Fibroblast of lung (primary cell): ENCODE measurements at places on chromosomes 2 and 18. TPM values are rescaled to one million over a fixed set of nuclear protein-coding genes. Genes with fewer than 3 reads are reported as not detected.

DNA sequence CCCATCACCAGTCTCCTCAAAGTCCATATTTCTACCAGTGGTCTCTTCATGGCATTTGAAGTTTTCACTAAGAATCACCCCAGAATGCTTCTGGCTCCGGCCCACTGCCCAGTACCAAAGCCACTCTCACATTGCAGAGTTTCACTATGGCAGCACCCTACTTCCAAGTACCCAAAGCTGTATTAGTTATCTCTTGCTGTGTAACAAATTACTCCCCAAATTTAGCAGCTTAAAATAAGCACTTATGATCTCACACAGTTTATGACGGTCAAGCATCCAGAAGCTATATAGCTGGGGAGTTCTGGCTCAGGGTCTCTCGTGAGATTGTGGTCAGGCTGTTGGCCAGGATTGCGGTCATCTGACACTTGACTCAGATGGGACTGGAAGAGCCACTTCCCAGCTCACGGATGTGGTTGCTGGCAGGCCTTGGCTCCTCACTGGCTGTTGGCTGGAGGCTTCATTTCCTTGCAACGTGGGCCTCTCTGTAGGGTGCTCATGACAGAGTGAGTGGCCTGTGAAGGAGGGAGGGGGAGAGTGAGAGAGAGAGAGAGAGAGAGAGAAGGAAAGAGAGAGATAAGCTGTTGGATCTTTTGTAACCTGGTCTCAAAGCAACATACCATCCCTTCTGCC, 189.5 kb downstream of the CTIF start:
- peak; percentile 99 for DNase-seq

DNA sequence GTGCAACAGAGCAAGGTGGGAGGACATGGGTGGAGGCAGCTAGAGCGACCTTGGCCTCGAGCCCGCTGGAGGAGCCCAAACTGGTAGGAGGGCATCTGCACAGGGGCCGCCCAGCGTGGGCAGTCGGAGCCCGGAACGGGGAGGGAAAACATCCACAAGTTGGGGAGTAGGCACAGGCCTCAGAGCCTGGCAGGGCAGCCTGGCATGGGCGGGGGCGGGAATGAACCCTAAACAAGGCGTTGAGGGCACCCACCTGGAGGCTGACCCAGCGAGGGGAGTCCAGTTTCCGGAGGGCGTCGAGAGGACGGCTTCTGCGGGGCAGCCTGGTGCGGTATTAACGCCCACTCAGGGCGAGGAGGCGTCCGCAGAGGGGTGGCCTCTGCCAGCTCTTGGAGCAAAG, 129.9 kb downstream of the L3MBTL4 start:
- DNase-seq, result no peak

- DNase-seq, result no peak
Observed at GRCh38 chr2:7288484-7288883, 371.3 kb downstream of the RNF144A start.

- DNase-seq, result peak; percentile 50
Observed at GRCh38 chr2:28080911-28081310, 190.4 kb downstream of the BABAM2 start.

GRCh38 chr2:84972207-84972783, 1.3 kb downstream of the KCMF1 start:
- peak; percentile 34 for DNase-seq

- DNase-seq, result no peak
Observed at GRCh38 chr2:208065476-208065875, 40.1 kb upstream of the PLEKHM3 start.

DNA sequence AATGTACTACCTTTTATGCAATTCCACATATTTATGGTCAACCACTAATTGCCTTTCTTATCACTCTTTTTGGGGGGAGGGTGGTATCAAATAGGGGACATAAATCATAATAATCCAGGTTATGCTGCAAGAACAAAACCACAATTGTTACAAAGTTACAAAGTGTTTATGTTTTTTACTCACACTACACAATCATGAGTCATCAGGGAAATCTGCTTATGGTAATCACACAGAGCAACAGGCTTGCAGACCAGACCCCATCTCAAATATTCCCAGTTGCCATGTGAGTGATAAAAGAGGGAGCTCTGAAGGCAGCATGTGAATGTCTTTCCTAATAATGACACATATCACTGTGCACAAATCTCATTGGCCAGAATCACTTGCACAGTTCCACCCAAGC, 304.7 kb upstream of the TMEFF2 start:
- DNase-seq, result peak; percentile 33

DNA sequence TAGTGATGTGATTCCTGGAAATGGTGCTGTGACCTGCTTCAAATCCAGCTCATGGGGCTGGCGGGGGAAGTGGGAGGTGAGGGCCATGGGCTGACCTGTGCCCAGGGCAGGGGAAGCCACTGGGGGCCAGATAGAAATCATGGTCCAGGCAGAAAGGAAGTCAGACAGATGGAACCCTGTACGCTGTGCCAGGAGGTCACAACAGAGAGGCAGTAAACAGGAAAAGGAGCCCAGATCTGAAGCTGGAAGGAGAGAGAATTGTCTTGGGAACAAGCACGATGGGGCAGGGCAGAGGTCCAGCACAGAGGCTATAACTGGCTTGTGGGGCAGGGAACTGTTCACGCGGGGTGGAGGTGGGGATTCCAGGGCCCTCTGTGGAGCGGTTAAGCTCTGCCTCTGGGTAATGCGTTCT, 76.0 kb downstream of the RNF144A start:
- DNase-seq, result no peak

- no peak for DNase-seq
Observed at GRCh38 chr2:44246436-44246835, 28.8 kb upstream of the SLC3A1 start.

DNA sequence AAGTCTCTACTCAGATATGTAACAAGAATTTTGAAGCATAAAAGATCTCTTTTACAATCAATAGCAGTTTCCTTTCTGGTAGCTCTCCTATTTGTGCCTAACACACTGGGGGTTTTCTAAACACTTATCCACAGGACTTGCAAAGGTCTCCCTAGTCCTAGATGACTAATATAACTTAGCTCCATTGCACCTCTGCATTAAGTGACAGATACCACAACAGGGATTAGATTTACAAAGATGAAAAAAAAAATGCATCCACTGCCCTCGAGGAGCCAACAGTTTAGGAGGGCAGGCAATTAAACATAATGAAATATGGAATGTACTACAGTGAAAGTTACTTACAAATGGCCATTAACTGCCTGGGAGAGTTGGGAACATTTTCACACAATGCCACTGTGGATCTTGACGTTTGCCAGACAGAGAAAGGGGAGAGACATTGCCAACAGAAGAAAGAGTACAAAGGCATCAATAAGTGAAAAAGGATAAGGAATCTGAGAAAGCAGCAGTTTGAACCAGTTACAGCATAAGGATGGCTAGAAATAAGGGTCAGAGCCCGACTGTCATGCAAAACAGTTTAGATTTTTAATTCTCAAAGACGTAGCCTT, 14.3 kb downstream of the PPP3R1 start:
- no peak for DNase-seq

DNA sequence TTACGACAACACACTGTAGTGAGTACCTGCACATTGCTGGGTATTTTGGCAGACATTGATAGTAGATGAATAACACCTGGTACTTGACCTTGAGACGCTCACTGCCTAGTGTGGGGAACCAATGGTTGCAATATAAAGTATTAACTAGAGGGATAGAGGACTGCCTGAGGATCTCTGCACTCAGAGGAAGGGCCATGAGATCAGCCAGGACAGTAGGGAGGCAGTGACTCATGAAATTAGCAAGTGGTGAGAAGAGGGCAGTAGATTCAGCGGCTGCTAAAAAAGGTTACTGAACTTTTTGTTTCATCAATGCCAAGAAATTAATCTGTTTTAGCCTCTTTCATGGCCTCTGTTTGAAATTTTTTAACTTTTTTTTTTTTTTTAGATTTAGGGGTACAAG, 250.8 kb upstream of the TCF4 start:
- DNase-seq, result peak; percentile 21

- DNase-seq, result no peak
Observed at GRCh38 chr2:178018141-178018540, 54.4 kb downstream of the PDE11A start.

DNA sequence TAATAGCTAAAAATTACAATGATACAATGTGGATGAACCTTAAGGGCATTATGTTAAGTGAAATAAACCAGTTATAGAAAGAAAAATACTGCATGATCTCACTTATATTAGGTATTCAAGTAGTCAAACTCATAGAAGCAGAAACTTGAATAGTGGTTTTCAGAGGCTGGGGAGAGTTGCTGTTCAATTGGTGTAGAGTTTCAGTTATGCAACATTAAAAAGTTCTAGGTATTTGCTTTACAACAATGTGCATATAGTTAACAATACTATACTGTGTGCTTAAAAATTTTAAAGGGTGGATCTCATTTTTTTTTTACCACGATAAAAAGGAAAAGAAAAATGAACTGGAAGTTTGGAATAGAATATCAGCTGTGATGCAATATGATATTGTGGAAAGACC, 479.1 kb downstream of the SPAG16 start:
- no peak for DNase-seq

Gene CKAP2L
- 0.26 and 3.0 TPM in 2 replicates for total RNA-seq

Gene SERPINB8
- 8.7 and 9.7 TPM in 2 replicates for total RNA-seq

Gene ACOXL
- total RNA-seq, result not detected in 2 replicates

Gene HOXD1
- not detected in 2 replicates for total RNA-seq

Gene SP110
- total RNA-seq, result 7.2 and 9.2 TPM in 2 replicates

Gene ZBTB7C
- total RNA-seq, result 0.33 and 0.51 TPM in 2 replicates

Gene KATNAL2
- total RNA-seq, result 3.8 and 4.6 TPM in 2 replicates

Gene ACMSD
- not detected in 2 replicates for total RNA-seq

Gene TRIM43B
- total RNA-seq, result not detected in 2 replicates

Gene ELOA2
- not detected in 2 replicates for total RNA-seq
